Stimulated activated CD4-positive, alpha-beta T cell treated with anti-CD3 and anti-CD28 coated beads, Interleukin-1b, Interleukin-23, amount 100 ng/mL, for 1 hour (primary cell): ENCODE measurements at places on chromosomes 7 and 10.

GRCh38 chr7:27615420-27616185 lies 47.1 kb downstream of the HIBADH start:
- no peak for DNase-seq

DNA sequence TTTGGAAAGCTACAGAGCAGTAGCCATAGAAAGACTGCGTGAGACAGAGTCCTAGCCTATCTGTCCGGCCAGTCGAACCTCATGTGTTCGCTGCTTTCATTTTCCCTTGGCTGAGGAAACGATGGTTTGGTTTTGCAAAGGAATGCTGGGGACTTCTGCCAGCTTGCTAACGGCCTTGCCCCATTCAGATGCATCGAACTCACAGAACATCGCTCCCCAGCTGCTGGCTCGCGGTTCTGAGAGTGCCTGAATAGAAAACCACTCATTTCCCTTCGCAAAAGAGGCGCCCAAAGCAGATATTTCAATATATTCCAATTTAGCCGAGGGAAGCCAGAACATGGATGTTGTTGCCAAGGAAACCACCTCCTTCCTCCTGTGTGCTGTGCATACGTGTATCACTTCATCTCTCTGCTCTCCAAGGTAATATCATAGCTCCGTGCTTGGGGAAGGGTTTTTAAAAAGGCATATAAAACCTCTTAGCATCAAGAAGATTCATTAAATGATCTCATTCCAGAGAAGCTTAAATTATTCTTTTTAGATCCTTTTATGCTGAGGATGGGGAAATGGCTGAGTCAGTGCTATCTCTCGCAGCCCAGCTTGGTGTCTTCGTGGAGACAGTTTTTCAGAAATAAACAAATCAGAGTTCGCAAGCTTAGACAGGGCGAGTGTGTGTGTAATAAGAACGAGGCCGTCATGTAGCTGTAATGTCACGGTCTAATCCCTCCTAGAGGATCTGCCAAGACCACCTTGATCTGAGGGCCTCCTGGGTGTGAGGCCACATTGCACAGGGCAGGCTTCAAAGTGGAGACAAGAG lies 215.2 kb downstream of the RPS24 start:
- no peak for DNase-seq

DNA sequence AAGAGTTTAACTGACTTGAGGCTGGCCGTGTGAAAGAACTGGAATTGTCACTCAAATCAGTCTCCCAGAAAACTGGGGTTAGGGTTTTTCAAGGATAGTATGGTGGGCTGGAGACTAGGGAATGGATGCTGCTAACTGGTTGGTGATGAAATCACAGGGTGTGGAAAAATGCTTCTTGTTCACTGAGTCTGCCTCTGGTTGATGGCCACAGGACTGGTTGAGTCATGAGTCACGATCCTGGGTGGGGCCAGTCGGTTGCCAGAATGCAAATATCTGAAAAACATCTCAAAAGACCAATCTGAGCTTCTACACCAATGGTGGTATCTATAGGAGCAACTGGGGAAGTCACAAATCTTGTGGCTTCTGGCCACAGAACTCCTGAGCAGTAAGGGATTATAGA lies 16.3 kb upstream of the BAMBI start:
- DNase-seq: no peak

GRCh38 chr10:124212702-124213101 lies 119.3 kb upstream of the CHST15 start:
- no peak for DNase-seq

- no peak for DNase-seq
Observed at GRCh38 chr10:18474118-18474455, 177.3 kb downstream of the NSUN6 start.
